ENCODE measurements at places on chromosomes 5 and 9. TPM values are rescaled to one million over a fixed set of nuclear protein-coding genes. Genes with fewer than 3 reads are reported as not detected.
A peak's percentile ranks its signal among the peaks of the same experiment; 100 is the strongest.

MCC gene
- 3.8 TPM for total RNA-seq

DNA sequence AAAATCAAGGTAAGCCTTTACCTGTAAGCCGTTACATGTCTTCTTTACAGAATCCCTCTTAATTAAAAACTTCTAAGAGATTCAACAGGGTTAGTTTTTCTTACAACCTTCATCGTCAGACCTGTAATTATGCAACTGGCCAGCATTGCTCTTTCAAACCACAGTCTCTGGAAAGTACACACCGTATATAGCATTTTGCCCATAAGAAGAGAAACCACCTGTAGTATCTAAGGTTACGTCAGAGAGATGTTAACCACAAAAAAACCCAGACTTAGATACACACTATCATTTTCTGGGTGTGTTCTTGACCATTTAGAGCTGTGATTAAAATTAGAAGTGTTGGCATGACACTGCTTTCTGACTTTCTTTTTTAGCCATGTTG lies 140.0 kb downstream of the MUSK start:
- DNase-seq: no peak

- DNase-seq: peak; percentile 22
Measured at GRCh38 chr9:93597871-93598646, 21.7 kb downstream of the PHF2 start.

TXNDC8 gene
- total RNA-seq: not detected

GRCh38 chr5:36605241-36605640 lies 1.2 kb upstream of the SLC1A3 start:
- DNase-seq: no peak

- no peak for DNase-seq
Measured at GRCh38 chr9:127406799-127407491, 10.0 kb downstream of the SLC2A8 start.

C9orf153 gene
- 0.34 TPM for total RNA-seq

DNA sequence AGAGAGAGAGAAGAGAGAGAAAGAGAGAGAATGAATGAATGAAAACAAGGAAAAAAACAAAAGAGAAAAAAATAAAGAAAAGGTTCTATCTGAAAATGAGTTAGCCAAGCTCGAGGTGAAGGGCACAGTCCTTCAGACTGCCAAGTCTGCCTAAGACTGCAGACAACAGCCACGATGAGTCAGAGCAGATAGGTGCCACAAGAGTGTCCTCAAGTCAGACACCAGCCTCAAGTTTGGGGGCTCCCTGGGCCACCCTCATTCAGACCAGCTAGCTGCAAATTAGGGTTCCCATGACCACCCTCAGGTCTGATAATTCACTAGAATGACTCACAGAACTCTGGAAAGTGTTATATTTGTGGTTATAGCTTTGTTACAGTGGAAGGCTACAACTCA lies 13.9 kb upstream of the HABP4 start:
- DNase-seq: no peak

CEL gene
- total RNA-seq: 1.4 TPM

PCDHA1 gene
- not detected for total RNA-seq

GRCh38 chr5:17056141-17056631 lies 120.1 kb upstream of the MYO10 start:
- DNase-seq: no peak

DNA sequence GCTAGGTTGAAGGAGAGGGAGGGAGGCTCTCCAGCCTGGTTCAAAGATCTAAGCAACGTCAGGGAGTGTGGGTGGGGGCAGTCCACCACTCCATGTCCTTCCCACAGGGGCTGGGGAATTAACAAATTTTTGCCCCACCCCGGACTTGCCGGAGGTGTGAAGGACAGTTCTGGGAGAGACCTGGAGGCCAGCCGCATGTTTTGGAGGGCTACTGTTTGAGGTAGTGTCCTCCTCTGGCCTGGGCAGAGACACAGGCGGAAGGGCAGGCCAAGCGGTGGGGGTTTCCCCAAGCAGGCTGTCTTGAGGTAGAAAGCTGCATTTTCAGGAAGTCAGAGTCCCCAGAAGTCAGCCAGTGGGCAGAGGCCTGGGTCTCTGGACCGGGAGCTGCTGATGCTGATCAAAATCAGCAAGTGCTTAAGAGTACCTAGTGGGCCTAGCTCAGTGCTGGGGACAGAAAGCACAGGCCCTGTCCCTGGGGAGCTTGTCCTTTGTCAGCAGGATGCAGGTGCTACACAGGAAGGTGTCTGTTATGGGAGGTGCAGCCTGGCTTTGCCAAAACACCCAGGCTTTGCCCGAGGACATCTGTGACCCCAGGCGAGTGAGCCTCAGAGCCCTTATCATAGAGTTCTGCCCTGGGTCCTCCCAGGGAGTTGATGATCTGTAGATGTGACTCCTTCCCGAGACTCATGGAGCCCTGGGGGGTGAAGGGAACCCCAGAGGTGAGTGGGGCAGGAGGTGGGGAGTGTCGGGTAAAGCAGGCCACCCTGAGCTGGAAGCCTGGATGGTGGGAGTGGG lies 18.5 kb downstream of the JADE2 start:
- DNase-seq: peak; percentile 55

CERCAM gene
- 3.7 TPM for total RNA-seq

DNA sequence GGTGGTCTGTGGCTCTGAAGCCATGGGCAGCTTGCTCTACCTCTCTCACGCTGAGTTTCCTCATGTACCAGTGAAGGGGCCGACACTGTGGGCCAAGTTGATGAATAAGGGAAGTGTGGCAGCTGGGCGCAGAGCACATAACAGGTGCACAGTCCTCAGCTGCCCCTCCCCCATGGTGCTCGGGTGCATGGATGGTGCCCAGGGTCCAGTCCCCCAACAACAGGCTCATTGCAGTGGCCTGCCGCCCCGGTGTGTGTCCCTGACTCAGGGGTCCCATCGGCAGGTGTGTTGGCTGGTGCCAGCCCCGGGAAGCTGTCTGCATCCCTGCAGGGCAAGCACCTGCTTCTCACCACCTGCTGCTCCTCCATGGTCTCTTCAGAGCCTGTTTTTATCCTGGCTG lies 36.6 kb downstream of the COL5A1 start:
- no peak for DNase-seq

MARCHF11 gene
- not detected for total RNA-seq

GLRA1 gene
- total RNA-seq: not detected

DNA sequence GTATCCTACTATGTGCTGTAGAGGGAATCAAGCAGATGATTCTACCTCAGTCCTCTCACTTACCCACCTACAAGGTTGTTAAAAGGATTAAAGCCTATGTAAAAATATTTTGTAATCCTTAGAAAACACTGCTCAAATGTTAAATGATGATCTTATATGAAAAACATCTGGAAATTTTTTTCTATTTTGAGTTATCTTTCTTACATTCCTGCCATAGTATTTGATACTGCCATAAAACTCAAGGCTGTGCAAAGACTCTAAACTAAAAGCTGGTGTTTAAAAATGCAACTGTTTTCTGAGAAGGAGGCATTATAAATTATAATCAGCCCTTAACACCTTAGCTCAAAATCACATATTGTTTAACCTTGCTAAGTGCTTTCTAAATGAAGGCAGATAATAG lies 474.2 kb downstream of the PRELID2 start:
- no peak for DNase-seq

- no peak for DNase-seq
Measured at GRCh38 chr5:56412601-56413379, 179.7 kb upstream of the ANKRD55 start.

NIM1K gene
- total RNA-seq: 0.75 TPM

OSMR gene
- not detected for total RNA-seq

DNA sequence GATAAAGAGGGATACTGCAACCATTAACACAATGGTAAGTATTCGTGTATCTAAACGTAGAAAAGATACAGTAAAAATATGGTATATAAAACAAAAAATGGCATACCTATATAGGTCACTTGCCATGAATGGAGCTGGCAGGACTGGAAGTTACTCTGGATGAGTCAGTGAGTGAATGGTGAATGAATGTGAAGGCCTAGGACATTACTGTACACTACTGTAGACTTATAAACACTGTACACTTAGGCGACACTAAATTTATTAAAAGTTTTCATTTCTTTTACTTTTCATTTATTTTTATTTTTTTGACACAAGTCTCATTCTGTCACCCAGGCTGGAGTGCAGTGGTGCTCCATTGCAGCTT lies 14.1 kb downstream of the TDRD7 start:
- DNase-seq: no peak

DNA sequence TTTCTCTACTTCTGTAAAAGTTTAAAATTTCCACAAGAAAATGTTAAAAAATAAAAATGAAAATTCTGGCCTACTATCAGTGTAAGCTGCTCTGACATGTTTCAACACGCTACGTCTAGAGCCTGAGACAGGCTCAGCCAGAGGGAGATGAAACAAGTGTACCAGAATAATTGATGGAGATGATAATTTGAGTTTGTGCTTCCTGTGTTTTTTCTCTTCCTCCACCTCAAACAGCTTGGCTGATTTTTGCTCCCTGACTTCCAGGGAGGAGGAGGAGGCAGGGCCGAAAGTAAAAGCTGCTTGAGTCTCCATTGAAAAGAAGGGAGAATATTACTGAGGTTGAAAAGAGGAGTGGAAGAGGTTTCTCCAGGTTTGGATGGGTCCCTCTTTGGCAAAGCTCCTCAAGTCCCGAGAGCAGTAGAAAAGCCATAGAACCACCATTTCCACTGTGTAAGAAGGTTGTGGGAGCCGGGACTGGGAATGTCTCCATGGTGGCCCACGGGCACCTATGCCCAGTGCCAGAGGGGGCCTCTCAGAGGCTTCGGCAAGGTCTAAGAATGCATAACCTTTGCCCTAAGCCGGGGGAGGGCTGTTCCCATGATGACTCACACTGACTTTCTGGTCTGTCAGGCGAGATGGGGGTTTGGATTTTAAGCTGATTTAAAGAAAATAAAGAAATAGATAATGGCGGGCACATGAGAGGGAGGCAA lies 95.1 kb downstream of the HRH2 start:
- no peak for DNase-seq

TESK1 gene
- 42.8 TPM for total RNA-seq

KCNV2 gene
- total RNA-seq: not detected

CENPH gene
- 41.3 TPM for total RNA-seq

DNA sequence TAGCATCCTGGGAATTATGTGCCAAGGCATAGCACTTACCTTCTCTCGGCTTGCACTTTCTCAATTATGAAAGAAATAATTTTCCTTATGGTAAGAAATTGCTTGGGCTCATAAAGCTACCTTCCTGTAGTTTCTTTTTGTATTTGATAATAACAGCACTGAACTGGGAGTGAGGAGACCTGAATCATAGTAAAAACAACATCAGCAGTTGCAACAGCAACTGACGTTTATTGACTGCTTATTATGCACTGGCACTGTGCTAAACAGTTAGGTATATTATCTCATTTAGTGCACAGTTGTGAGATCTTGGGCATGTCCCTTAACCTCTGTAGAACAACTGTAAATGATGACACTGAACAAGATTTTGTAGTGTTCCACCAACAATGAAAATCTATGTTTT lies 135.2 kb downstream of the DOCK2 start:
- DNase-seq: no peak

IL33 gene
- not detected for total RNA-seq

GRCh38 chr5:170474489-170475274 lies 29.1 kb upstream of the KCNIP1 start:
- DNase-seq: no peak

GRCh38 chr5:169527863-169528262 lies 55.7 kb upstream of the SPDL1 start:
- DNase-seq: no peak

FAM81B gene
- not detected for total RNA-seq

GRCh38 chr5:179612577-179613459 lies 10.7 kb downstream of the HNRNPH1 start:
- peak; percentile 14 for DNase-seq

DNA sequence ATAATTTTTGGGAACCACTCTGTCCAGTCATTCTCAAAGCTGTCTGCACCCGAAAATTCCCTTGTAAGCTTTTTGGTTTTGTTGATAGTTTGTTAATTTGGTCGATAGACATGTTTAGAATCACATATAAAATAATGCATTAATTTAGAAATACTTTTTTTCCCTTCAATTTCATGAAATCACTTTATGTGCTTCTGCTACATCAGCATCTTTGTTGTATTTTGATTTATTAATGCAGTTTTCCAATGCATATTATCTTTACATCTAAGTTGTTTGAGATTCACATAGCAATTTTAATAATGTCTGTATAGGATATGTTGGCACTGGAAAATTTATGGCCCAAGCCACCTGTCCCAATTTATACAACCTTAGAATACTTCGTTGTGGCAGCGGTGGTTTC lies 60.6 kb upstream of the SV2C start:
- no peak for DNase-seq

DNA sequence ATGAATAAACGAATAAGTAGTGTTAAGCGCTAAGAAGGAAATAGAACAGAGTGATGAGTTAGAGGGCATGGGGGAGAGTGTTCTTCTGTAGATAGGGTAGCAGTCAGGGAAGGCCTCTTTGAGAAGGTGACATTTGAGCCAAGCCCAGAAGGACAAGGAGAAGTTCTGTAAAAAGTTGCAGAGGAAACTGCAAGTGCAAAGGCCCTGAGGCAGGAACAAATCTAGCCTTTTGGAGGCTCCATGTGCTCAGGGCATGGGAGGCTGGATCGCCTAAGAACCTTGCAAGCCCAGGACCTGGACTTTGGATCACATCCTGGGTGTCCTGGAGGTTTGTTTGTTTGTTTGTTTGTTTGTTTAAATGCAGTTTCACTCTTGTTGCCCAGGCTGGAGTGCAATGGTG lies 8.0 kb downstream of the EIF4E1B start:
- no peak for DNase-seq

PTPN3 gene
- not detected for total RNA-seq

DNA sequence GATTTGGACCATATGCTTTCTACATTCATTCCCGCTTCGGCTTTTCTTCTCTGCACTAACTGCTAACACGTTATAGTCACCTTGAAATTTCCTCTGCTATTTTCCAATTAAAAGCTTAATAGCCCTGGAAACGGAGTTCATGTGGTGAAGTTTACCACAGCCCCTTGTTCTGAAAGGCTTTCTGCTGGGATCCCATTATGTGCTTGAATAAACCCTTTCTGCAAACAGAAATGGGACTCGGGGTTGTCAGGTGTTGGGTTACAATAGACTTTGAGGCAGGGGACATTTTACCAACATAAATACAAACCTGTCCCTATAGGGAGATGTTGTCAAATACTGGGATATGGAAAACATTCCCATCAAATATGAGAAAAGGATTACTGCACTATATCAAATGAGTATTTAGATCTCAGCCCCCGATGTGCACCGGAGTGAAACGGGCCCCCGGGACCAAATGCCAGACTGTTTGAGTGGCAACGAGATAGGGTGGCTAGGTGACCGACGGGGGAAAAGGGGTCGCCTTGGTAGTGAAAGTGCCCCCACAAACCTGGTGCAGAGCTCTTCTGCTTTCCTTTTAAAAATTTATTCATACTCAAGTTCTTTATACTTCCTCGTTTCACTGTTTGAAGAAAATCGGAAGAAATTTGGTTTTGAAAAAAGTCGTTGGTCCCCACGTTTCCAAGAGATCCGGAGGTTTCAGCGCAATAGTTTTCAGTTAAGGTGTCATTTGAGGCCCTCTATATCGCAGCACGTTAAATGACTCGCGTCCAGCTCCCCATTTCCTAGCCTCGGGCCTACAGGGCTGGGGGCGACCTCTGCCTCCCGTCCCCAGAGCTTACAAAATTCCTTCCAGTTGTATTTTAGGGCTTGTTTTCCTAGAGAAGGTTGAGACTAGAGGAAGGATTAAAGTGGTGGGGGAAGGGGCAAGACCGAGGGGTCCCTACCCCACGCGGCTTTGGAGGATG lies 2.1 kb upstream of the DMRT3 start:
- no peak for DNase-seq

ZBED3 gene
- 3.6 TPM for total RNA-seq

QRFP gene
- total RNA-seq: not detected

- DNase-seq: peak; percentile 84
Measured at GRCh38 chr5:176609724-176610434, at the start of gene GPRIN1. TSS of gene GPRIN1 (minus strand) at chr5:176610156. CDS start at chr5:176599834, 10,322 bp downstream.

- no peak for DNase-seq
Measured at GRCh38 chr9:91376239-91376638, 14.5 kb upstream of the AUH start.

Measured in activated naive CD8-positive, alpha-beta T cell treated with anti-CD3 and anti-CD28 coated beads, Interleukin-2, amount 10 ng/mL, durations not matched to agents 7 days and 5 days (primary cell).